ENCODE measurements at places on chromosomes 6 and 20. TPM values are rescaled to one million over a fixed set of nuclear protein-coding genes. Genes with fewer than 3 reads are reported as not detected.
A peak's percentile ranks its signal among the peaks of the same experiment; 100 is the strongest.

DNA sequence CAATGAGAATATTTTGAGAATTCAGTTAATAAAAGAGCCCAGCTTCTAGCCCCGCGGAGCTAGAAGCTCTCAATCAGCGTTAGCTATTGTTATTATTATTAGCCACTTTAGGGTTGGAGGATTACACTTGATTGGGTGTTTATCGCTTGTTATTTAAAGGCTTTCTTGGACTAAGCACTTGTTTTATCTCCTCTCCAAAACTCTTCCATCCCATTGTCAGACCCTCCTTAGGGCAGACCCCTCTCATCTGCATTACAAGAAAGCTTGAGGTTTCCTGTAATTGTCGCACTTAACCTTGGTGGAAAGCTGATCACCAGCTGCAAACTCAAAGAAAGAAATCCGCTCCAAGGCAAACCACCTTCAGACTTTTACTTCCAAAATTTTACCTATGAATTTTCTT lies 4.8 kb downstream of the DPPA5 start:
- DNase-seq, result no peak

DNA sequence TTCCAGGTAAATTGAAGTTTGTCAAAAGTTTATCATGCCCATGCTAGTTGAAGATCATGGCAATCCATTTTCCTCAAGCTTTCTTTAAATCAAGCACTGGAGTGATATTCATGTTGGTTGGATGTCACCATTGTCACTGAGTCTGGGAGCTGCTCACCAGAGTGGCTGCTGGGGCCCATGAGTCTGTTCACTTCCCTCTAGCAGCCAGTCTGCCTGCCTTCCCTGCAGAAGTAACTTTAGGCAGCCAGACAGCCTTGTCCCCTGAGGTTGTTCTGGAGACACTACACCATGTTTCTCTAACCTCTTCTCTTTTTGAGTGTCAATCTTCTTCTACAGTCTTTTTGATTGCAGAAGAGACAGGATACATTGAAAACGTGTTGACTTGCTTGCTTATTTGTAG lies 5.5 kb downstream of the SIRT5 start:
- no peak for DNase-seq

DNA sequence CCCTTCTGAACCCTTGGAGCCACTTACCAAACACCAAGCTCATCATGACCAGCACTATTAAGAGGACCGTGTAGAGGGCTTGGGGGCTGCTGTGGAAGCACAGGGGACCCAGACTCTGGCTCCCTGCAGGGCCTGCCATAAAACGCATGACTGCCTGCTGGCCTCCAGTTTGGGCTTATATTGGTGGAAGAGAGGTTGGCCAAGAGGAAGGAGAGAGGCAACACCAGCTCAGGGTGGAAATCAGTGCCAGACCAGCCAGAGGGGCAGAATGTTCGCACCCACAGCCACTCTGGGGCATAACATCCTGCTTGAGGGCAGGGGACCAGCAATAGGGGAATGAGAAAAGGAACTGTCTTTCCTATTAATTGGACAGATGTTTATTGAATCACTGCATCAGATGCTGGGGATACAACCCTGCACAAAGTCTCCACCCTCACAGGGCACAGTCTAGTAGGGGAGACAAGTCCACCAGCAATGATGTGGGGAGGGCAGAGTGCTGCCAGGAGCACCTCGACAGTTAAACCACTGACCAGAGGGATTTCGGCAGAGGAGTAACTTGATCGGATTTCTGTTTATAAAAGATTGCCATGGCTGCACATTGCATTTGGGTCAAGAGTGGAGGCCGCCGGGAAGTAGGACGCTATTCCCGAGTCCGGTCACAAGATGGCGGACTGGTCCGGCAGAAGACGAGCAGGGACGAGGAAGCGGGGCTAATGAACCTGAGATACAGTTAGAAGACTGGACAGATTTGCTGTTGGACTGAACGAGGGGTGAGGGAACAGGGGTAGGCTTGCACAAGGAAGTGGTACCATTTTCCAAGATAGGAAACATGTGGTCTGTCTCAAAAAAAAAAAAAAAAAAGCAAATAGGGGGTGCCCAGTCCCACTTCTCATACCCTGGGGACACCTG lies at the start of gene LY6G5C:
Gene LY6G5C (minus strand): TSS at position 842 of the 909 bp plus-strand sequence. CDS start 694 bp downstream, at position 148.
- peak; percentile 73 for DNase-seq

DNA sequence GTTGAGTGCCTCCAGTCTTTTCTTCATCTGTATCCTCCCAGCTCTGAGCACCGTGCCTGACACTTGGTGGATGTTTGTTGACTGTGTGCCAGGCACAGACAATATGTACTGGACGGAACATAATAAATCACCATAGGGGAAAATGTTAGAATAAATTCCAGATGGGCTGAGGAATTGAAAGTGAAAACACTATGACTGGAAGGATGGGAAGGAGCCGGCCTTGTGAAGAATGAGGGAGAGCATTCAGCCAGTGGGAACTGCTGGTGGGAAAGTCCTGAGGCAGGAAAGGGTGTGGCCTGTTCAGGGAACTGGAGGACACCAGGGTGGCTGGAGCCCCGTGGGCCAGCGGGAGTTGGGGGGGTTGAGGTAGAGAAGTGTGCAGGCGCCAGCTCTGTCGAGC lies 75.4 kb downstream of the MTHFD1L start:
- DNase-seq, result no peak

DNA sequence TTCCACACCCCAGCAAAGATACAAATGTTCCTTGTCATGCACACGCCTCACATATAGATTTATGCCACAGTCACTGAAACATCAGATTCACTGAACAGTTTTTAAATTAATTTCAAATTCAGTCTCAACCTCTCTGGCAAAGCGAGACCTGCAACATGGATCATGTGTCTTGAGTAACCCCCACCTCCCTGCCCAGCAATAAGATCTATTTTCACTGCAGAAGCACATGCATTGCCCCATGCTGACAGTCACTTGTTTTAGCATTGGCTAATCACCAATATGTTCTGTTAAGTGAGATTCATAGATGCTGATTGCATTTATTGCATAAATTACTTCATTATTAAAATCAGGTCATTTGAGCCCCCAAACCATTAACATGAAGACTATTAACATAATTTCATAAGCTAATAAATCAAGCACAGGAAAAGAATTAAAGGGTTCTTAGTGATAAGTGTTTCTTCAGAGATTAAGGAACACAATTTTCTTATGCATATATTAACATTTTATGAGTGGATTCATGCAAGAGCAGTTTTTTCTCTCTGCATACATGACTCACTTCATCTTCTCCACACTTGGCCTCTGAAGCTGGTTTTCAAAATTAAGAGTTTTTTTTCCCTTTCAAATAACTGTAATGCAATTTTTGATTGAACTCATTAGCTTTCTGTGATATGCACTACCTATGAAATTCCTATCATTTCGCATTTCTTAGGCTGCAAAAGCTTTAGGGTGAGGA lies 173.2 kb upstream of the SOX4 start:
- no peak for DNase-seq

DNA sequence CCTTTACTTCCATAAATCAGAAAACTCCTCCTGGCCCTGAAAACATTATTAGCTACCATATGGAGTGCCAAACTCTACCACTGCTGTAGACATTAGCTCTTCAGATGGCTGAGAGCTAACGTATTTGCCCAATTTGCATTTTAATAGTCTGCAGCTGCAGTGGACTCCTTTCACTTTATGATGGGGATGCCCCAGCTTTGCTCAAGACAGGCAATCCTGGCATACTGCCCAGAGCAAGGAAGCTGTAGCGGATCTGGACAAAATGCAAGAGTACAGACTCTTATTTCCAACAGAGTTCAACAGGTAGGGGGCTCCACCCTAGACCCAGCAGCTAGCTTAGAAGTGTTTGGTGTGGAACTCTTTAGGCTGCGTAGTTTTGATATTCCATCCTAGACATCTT lies 246.7 kb downstream of the FOXC1 start:
- DNase-seq, result no peak

GRCh38 chr6:16660157-16660497 lies 101.1 kb downstream of the ATXN1 start:
- DNase-seq, result no peak

DNA sequence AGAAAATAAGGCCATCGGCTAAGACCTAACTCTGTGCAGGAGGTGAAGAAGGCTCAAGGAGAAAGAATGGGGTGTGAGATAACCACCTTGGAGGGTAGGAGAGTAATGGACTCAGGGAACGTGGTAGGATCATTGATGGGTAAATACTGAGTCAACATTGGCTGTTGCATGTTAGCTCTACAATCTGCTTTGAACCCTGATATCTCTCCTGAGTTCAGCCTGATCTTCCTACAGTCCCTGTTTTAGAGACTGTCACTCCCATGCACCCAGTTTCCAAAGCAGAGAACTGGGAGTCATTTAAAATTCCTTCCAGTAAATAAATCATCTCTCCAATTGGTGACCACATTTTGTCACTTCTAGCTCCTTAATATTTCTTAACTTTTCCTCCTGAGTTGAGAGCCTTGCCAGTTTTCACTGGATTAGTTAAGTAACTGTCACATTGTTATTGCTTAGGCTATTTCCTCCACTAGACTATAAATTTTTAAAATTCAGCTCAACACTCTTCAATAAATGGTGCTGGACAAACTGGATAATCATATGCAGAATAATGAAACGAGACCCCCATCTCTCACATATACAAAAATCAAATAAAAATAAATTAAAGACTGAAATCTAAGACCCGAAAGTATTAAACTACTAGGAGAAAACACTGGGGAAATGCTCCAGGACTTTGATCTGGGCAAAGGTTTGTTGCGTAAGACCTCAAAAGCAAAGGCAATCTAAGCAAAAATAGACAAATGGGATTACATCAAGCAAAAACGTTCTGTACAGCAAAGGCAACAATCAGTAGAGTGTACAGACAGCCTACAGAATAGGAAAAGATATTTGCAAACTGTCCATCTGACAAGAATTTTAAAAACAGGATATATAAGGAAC lies 138.9 kb upstream of the TMEM170B start:
- no peak for DNase-seq

DNA sequence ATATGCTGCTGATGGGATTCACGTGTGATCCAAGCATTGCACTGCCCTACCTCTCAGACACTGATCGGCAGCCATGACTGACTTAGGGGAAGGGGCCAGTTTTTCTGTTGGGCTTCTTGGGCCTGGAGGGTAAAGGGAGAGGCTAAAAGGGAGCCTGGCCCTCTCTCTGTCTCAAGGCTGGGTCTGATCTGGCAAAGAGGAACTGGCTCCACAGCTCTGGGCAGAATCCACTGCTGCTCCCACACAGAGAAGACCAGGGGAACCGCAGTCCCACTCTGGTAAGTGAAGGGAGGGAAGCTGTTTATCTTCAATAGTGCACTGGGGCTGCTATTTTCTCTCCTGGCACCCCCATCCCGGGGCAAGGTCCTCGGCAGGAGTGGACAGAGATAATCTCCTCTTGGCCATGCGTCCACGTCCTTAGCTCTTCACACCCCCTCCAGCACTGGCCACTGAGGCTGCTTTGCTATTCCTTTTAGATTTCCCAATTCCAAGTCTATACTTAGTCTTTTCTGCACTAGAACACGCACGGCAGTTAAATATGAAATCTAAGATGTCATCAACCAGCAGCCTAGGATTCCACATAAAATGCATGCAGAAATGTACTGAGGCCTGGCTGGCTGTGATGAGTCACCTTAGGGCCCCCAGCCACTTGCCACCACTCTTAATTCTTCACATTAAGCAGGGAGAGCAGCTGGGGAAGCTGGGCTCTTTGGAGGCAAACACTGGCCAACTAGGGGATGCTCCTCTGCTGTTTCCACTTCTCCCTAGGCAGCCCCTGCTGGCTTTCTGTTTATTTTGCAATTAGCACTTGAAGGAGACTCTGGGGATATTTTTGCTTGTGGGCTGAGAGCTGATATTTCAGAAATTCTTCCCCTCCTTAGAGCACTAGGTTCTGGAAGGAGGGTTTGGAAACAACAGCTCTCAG lies 87.8 kb upstream of the ARMC2 start:
- no peak for DNase-seq

DNA sequence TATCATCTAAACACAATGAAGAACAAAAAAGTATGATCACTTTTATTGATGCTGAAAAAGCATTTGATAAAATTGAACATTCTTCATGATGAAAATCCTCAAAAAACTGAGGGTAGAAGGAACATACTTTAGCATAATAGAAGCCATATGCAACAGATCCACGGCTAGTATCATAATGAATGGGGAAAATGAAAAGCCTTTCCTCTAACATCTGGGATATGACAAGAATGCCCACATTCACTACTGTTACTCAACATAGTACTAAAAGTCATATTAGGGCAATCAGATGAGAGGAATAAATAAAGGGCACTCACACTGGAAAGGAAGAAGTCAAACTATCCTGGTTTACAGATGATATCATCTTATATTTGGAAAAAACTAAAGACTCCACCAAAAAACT lies 256.6 kb downstream of the RFPL4B start:
- DNase-seq, result no peak

DNA sequence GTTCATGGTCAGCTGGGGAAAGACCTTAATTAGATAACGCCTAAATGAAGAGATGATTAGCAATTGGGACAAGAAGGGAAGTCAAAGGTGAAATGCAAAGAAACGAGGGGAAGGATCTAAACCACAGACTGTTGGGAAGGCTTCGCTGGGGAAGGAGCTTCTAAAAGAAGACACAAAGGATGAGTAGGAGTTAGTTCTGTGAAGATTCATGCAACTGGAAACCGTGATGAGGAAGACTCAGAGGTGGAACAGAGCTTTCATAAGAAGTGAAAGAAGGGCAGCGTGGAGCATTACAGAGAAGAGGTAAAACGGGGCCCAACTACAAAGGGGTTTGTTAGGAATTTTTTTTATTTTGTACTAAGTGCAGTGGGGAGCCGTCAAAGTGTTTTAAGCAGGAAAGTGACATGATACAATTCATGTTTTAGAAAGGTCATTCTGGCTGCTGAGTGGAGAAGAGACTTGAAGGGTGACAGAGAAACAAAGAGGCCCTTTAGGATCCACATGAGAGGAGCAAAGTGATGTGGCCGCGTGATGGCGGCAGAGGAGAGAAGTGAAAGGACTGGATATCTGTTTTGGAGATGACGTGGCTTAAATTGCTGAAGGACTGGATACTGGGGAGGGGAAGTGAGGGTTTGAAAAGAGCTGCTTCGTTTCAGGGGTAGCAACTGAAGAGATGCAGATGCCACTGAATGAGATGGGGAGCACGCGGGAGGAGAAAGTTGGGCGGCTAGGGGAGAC lies 33.6 kb downstream of the TTI1 start:
- DNase-seq, result no peak

DNA sequence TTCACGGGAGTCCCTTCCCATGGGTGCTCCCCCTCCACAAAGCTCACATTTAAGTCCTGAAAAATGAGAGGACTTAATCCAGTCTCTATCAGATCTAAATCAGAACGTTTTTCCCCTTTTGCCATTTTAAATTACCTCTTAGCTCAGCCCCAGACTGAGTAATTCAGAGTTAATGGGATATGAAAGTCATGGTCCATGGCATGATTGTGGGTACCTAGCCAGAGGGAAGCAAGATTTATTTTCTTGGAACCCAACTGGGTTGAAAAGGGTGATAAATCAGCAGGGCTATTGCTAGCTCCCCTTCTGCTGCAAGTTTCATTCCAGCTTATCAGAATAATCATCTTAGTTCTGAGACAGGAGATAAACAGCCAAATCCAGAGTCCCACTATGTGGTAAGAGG lies 320.2 kb upstream of the CHD6 start:
- DNase-seq, result no peak

GRCh38 chr20:3119044-3119443 lies 34.5 kb upstream of the AVP start:
- no peak for DNase-seq

HUS1B gene
- total RNA-seq, result 2.2 TPM

ARHGAP18 gene
- 39.5 TPM for total RNA-seq

SPTLC3 gene
- 28.1 TPM for total RNA-seq

GLP1R gene
- 0.58 TPM for total RNA-seq

SLA2 gene
- total RNA-seq, result 0.11 TPM

HDGFL1 gene
- not detected for total RNA-seq

PPP1R16B gene
- 5.6 TPM for total RNA-seq

BTBD9 gene
- 34.2 TPM for total RNA-seq
